Nucleus accumbens (tissue), 56 donors: ENCODE measurements at places on chromosomes 5 and 9.

DNA sequence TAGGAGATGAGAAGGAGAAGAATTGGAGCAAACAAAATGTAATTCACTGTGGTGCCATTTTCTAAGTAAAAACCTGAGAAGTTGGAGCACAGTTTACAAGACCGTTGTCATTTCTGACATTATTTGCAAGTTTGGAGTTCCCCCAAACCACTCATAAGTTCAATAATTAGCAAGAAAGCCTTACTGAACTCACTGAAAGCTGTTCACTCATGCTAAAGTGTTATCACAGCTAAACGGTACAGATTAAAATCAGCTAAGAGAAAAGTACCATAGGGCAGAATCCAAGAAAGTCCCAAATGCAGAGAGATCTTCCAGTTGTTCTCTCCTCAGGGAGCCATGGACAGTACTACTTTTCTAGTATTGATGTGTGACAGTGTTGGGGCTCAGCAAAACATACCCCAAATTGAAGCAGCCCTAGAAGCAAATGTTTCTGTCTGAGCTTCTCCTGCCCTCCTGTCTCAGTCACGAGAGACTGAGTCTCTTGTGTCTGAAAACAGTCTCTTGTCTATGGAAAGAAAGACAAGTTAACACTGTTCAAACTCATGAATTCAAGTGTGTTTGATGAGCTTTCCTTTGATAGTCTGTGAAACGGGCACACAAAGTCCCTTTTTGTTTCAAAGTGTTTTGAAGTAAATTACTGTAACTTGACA, 221.2 kb downstream of the GABRG2 start:
- no peak for DNase-seq

- no peak for DNase-seq
Measured at GRCh38 chr5:154543380-154543779, 65.4 kb upstream of the HAND1 start.

DNA sequence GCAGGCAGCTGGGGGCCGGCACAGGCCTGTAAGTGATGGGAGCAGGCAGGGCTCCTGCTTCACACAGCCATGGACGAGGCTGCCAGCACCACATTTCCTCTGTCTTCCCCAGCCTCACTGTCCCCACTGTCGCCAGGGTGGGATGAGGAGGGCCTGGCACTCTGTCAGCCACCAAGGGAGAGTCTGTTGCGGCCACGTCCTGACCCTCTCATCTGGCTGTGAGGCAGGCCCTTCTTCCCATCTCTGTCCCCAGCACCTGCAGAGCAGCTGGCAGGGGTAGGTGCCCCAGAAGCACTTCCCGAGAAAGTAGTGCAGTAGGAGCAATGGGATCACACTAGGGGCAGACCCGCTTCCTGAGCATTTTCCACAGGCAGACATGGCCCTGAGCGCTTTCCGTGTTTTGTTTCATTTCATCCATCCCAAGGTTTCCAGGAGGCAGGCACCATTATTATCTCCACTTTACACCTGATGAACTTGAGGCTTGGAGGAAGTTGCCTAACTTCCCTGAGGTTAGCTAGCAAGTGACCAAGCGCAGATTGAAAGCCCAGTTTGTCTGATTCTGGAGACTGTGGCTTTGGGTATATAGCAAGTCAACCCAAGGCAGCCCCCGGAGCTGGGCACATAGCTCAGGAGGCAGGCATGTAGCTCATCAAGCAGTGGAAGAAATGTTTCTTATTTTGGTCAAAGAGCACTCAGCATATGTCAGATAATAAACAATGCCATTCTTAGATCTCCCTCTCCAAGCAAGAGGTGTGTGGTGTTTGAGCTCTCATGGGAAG, 202.4 kb downstream of the DAB2IP start:
- DNase-seq, result no peak

GRCh38 chr5:1436681-1437080, 8.6 kb downstream of the SLC6A3 start:
- DNase-seq, result no peak

GRCh38 chr5:158234323-158235158, 375.6 kb upstream of the CLINT1 start:
- DNase-seq, result no peak

DNA sequence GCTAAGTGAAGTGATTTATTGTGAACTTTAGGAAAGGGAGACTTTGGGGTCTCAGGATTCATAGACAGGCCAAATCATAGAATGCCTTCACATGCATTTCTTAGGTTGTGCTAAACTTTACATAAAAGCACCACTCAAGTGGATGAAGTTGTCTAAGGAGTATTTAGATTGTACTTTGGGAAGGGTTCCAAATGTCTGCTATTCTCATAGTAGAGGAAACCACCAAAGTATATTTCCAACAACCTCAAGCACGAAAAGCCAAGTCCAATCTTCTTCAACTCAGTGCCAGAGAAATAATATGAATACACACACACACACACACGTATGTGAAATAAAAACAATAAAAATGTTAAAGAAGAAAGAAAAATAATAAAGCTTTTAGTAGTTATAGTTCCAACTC, 41.8 kb downstream of the ENC1 start:
- DNase-seq, result no peak

GRCh38 chr5:146213210-146213826, 9.9 kb downstream of the RBM27 start:
- no peak for DNase-seq

DNA sequence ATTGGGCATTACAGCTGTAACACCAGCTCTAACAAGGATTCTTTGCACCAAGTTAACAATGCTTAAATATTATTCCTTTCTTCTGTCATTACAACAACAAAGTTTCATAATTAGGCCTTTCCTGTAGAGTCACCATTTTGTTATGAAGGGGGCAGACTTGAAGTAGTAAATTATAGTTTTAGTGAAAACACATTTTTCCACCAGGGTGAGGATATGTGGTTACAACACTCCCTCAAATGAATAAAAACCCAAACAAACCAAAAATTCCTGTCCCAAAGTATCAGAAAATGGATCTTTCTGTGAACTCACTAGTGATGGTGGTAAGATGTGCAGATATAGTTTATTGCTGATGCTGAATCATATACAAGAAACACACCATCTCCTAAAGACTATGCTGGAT, 250.5 kb upstream of the TUT7 start:
- DNase-seq, result no peak

DNA sequence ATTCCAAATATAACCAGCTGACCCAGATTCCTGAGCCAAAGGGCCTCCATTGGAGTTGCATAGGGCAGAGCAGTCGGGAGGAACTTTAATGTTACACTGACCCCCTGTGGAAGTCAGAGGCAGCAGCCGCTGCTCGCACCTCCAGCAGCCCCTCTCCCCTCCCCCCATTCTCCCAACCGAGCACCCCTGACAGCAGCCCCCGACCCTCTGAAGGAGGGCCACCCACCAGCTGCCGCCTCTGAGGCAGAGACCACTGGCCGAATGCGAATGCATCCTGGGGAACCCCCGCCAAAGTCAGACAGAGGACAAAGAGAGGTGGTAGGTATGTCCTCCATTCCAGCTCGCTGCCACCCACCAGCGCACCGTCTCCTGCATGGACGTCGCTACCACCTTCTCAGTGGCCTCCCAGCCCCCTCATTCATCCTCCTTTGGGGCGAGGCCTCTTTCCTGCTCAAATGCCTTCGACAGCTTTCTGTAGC, 231.0 kb downstream of the CDK5RAP2 start:
- DNase-seq, result peak; percentile 10

DNA sequence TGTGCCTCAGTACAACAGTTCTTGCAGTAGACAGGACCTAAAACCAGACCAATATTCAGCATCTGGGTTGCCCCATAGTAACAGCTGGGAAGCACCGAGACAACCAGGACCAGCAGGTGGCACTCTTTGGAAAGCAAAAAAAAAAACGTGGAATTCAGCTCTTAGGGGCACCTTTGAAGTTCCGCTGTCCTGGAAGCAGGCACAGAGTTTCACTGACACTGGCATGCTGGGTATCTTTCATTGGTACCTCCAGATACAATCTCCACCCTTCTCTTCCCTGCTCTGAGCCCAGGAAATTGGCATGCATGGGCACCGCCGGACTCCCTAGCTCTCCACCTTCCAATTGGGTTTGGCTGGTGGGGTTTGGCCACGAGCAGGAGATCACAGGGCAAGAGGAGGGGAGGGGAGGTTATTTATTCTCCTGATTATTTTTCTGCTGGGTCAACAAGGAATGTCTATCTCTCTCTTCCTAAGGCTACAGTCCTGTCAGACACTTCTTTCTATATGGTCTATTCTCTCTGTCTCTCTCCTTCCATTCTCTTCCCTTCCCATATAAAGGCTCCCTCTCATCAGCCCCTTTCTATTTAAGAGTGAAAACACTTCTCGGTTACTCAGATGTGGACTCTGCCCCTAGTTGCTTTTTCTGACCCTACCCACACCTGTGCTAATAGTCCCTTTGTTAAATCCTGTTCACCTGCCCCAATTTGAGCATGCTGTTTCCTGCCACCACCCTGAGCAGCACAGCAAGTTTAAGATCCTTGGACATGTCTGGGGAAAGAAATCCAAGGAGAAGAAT, 1.9 kb upstream of the IDNK start:
- DNase-seq, result peak; percentile 11

GRCh38 chr5:93305984-93306383, 275.0 kb downstream of the NR2F1-AS1 start:
- no peak for DNase-seq

DNA sequence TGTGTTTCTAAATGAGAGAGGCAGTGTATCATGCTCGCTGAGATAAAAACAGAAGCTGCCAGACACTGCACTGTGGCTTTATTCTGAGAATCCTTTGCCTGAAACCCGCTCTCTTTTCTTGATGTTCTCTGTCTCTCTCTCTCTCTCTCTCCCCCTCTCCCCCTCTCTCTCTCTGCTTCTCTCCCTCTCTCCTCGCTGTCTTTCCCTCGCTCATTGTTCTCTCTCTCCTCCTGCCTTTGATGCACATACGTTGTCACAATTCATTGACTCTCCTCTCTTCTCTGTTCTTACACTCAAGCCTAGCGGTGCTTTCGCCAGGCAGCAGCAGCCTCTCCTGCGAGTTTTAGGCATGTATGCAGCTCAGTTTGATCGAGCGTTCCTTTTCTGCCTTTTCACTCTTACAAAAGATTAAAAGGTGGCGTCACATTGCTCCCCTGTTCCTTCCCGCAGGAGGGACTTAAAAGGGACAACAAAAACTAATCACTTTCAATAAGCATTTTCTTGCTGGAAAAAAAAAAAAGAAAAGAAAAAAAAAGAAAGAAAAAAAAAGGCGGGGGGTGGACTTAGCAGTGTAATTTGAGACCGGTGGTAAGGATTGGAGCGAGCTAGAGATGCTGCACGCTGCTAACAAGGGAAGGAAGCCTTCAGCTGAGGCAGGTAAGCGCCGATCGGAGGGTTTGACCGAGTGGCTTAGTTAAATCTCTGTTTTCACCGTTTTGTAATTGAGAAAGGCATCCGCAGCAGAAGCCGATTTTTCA, 717.9 kb upstream of the WWC1 start:
- DNase-seq, result no peak

GRCh38 chr5:146107901-146108300, 2.5 kb upstream of the PLAC8L1 start:
- no peak for DNase-seq
